ENCODE measurements at places on chromosomes 4 and X.
A peak's percentile ranks its signal among the peaks of the same experiment; 100 is the strongest.

- no peak for DNase-seq
Observed at GRCh38 chrX:110966091-110966454, 129.9 kb upstream of the PAK3 start.

DNA sequence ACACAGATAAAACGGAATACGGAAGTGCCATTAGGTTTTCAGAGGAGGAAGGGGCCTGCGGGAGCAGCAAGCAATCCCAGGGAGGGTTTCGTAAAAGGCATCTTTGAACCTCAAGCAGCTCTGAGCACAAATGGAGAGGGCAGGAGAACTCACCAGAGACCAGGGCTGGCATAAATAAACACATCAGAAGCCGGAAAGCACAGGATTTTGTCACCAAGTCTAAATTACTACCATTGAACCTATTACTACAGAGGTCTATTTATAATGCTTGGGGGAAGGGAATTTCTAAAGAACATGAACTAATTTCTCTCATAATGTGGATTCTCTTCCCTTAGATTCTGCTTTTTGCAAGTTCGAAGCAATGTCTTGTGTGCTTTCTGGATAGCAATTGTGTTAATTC is 39.6 kb upstream of the MBTPS2 start:
- no peak for DNase-seq

DNA sequence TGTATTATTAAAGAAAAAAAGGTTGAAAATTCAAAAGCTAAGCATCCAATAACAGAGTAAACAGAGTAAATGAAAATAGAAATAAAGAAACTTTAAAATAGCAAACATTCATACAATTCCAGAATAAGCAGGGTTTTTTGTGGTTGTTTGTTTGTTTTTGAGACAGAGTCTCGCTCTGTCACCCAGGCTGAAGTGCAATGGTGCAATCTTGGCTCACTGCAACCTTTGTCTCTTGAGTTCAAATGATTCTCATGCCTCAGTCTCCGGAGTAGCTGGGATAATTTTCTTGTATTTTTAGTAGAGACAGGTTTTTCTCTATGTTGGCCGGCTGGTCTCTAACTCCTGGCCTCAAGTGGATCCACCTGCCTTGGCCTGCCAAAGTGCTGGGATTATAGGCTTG is 6.6 kb upstream of the THOC2 start:
- no peak for DNase-seq

DNA sequence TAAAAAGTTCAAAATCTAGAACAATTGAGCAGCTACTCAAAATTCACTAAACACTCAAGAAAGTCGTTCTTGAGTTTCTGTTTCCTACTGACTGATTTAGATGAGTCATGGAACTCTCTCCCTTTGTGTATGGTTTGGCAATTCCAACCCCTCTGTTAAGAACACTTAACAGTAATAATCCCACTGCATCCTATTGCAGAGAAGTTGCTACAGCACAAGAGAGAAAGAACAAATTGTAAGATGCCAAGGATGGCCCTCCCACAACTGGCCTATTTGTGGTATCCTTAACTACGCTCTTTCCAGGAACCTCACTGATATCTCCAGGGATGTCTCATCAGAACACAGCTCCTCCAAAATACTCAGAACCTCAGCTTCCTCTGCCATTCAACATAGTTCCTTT is 701.8 kb upstream of the TENM3 start:
- no peak for DNase-seq

DNA sequence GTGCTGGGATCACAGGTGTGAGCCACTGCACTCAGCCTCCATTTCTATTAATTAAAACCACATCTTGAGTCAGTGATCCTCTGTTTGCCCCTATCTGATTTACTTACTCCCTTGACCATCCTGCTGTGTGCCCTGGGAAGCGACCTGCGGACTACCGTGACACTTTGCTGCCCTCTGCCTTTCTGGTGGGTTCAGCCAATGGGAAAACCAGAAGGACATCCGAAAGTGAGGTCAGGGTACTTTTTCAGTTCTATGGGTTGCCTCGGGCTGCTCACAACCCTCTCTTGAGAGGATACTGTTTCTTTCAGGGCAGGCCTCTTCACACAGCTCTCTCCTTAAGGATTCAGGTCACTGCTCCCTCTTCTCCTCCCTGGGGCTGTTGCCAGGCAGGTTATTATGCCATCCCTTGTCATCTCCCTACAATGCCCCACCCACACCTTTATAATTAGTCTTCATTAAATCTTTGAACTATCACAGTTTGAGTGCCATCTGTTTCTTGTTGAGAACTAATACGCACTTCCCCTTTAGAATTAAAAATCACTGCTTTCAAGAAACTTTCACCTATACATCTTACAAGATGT is 21.4 kb downstream of the PLAC8 start:
- DNase-seq: no peak

- DNase-seq: no peak
Observed at GRCh38 chr4:148449921-148450320, 7.7 kb upstream of the NR3C2 start.

DNA sequence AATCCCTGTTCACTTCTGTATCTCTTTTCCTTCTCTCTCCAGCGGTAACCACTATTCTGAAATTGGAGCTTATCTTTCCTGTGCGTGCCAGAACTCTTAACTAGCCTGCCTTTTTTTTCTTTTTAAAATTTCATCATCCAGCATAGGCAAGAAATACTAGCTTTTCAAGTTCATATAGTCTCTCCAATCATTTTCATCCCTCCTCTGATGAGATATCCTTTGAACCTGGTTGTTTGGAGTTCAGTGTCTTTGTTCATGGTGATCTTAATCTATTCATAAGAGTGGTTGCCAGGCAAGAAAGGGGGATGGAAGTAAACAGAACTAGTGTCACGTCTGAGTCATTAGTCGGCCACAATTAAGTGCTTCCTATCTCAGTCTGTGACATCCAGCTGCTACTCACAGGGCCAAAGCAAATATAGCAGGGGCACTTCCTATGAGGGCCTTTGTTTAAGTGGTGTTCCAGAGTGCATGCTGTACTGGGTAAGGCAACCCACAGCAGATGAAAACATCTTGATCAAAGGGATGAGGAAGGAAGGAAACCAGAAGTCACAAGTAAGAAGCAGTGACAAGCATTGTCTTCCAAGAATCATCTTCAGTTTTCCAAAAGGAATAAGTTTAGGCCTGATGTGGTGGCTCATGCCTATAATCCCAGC is 56.4 kb upstream of the XIAP start:
- peak; percentile 4 for DNase-seq

DNA sequence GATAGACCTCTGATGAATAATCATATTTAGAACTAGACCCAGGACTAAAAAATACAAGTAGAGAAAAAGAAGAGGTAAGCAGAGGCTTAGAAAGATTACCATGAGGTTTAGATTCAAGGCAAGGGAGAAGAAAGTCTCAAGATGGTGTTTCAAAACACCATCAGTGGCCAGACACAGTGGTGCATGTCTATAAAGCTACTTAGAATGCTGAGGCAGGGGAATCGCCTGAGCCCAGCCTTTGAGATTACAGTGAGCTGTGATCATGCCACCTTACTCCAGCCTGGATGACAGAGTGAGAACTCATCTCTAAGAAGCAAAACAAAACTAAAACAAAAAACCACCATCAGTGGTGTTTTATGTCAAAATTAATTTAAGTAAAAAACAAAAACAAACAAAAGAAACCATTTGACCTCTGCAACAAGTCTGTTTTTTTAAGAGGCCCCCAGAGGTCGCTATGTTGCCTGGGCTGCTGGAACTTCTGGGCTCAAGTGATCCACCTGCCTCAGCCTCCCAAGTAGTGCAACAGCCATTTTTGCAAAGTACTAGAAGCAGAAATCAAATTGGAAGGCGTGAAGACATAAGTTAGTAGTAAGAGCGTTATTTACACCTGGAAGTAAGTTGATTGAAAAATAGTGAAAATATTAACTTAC is 784.3 kb downstream of the ADGRL3 start:
- DNase-seq: no peak

DNA sequence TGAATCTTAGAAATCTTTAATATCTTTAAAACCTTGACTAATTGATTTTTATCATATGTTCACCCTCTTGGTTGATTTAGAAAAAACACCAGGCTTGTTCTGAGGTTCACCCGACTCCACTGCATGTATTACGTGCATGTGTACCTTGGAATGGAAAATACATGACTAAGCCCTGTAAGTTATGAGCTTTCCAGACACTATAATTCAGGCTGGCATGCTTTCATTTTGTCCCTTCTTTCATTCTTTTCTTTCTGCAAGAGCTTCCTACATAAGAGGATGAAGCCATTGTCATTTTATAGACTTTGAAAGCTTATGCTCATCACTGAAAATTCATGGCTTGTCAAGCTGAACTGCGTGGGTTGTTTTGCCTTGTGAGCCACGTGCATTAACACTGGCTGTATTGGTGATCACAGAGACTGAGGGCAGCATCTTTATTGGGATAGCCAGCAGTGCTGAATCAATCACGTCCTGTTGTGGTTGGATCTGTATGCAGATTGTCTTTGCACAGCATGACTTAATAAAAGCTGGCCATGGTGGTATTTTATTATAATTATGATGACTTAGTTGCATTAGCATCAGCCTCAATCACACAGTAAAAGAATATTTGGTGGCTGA is 141.9 kb downstream of the SLIT2 start:
- DNase-seq: no peak

GRCh38 chrX:78199851-78200250 is 60.4 kb upstream of the TAF9B start:
- peak; percentile 2 for DNase-seq

- DNase-seq: no peak
Observed at GRCh38 chr4:16513876-16514275, 287.6 kb upstream of the TAPT1 start.

- DNase-seq: no peak
Observed at GRCh38 chr4:3253808-3254207, 4.8 kb downstream of the MSANTD1 start.

GRCh38 chr4:147589586-147589985 is 27.6 kb upstream of the TMEM184C start:
- DNase-seq: no peak

GRCh38 chr4:95217197-95217596 is 331.6 kb downstream of the UNC5C start:
- DNase-seq: no peak

- DNase-seq: no peak
Observed at GRCh38 chrX:23887918-23888317, 19.8 kb downstream of the APOO start.

DNA sequence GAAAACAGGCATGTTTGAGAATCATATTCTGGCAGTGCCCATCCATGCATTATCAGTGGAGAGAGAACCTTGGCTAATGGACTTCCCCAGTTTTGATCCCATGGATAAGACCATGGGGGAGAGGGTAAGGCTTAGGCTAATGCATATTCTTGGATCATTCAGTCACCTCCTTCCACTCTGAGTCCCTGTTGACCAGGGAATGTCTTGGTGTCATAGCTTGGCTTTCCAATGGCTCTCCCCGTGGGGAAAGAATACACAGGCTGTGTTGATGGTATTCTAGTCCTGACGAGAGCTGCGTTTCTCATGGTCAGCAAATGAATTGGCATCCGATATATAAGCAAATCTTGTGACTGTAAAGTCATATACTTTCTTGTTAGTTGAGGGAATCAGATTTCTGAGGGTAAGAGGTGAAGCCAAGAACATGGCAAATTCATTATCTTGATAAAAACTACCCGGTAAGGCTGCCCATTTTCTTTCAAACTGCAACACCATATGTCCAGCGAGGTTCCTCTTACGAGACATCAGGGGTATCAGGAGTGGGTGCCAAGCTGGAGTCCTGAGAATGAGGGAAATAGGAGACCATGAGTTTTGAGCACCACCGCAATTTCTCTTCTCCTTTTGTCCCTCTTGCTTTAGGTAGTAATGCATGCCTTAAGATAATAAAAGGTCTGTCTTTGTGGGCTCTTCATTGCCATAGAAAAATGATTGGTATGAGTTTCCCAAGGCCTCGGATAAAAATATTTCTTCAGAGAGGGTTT is 18.0 kb downstream of the RHOH start:
- no peak for DNase-seq

GRCh38 chr4:89024051-89024675 is 32.8 kb downstream of the FAM13A start:
- DNase-seq: peak; percentile 87

GRCh38 chr4:24930151-24930550 is 17.3 kb upstream of the CCDC149 start:
- DNase-seq: no peak

GRCh38 chrX:150757371-150757770 is 64.2 kb downstream of the MTMR1 start:
- DNase-seq: no peak

GRCh38 chr4:107655289-107655688 is 64.7 kb downstream of the PAPSS1 start:
- DNase-seq: no peak

GRCh38 chr4:127210893-127211649 is 421.7 kb upstream of the INTU start:
- no peak for DNase-seq

GRCh38 chrX:110044346-110045249 is 41.7 kb downstream of the TMEM164 start:
- DNase-seq: peak; percentile 13

GRCh38 chr4:61493470-61493869 is 293.3 kb downstream of the ADGRL3 start:
- DNase-seq: no peak

- DNase-seq: no peak
Observed at GRCh38 chrX:631802-632365, 1.3 kb downstream of the SHOX start.

- DNase-seq: no peak
Observed at GRCh38 chr4:48898733-48899431, 7.7 kb downstream of the OCIAD2 start.

- no peak for DNase-seq
Observed at GRCh38 chr4:154415313-154415712, 76.3 kb downstream of the DCHS2 start.

DNA sequence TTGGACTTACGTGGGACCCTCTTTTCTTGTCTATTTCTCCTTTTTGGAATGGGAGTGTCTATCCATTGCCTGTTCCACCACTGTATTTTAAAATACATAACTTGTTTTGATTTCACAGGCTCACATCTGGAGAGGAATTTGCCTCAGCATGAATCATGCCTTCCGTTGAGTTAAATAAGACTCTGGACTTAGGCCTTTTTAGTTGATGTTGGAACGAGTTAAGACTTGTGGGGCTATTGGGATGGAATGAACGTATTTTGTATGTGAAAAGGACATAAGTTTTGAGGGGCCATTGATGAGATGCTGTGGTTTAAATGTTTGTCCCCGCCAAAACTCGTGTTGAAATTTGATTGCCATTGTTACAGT is 66.2 kb downstream of the BEX3 start:
- DNase-seq: no peak

DNA sequence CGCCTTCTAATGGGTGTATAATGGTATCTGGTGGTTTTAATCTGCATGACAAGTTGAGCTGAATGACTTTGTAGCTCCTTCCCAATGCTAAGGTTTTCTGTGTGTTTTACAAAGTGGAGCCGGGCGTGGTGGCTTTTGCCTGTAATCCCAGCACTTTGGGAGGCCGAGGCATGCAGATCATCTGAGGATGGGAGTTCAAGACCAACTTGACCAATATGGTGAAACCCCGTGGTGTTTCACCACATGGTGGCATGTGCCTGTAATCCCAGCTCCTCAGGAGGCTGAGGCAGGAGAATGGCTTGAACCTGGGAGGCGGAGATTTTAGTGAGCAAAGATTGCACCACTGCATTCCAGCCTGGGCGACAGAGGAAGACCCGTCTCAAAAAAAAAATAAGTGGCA is 28.9 kb downstream of the ARFIP1 start:
- no peak for DNase-seq

GRCh38 chrX:69996113-69996468 is 53.6 kb downstream of the AWAT2 start:
- no peak for DNase-seq

GRCh38 chrX:40947276-40947675 is 138.0 kb upstream of the USP9X start:
- DNase-seq: no peak
